GM12878 (cell line): ENCODE measurements at places on chromosomes 12 and 14.

GRCh38 chr12:14769466-14769968, 33.8 kb downstream of the WBP11 start:
- DNase-seq = no peak

- DNase-seq = no peak
Observed at GRCh38 chr12:124411953-124412645, 117.2 kb downstream of the RFLNA start.

GRCh38 chr14:63678536-63678935, 36.9 kb upstream of the WDR89 start:
- DNase-seq = no peak

- DNase-seq = no peak
Observed at GRCh38 chr12:81172851-81173250, 95.0 kb downstream of the ACSS3 start.

GRCh38 chr12:124685689-124686369, 118.4 kb upstream of the NCOR2 start:
- no peak for DNase-seq

- DNase-seq = no peak
Observed at GRCh38 chr14:94043111-94043755, 17.1 kb downstream of the OTUB2 start.

GRCh38 chr14:36944307-36945010, 227.9 kb downstream of the SLC25A21 start:
- no peak for DNase-seq

DNA sequence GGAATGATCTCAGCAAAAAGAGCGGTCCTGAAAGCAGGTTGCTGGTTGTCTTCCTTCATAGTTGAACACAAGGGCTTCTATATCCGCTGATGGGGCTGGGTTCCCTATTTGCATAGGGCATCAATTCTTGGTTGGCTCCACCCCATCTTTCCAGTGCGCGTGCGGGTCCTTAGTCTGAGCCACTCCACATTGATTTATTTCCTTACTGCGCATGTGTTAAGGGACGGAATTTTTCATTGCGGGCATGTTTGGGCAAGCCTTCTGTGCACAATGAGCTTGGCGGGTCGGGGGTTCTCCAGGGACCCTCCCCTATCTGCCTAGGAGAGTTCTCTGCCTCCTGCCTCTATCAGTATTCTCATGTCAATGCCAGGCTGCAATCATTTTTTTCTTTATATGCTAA, 21.2 kb upstream of the DLGAP5 start:
- DNase-seq = no peak

- DNase-seq = no peak
Observed at GRCh38 chr12:19520646-19521415, 81.5 kb downstream of the AEBP2 start.

DNA sequence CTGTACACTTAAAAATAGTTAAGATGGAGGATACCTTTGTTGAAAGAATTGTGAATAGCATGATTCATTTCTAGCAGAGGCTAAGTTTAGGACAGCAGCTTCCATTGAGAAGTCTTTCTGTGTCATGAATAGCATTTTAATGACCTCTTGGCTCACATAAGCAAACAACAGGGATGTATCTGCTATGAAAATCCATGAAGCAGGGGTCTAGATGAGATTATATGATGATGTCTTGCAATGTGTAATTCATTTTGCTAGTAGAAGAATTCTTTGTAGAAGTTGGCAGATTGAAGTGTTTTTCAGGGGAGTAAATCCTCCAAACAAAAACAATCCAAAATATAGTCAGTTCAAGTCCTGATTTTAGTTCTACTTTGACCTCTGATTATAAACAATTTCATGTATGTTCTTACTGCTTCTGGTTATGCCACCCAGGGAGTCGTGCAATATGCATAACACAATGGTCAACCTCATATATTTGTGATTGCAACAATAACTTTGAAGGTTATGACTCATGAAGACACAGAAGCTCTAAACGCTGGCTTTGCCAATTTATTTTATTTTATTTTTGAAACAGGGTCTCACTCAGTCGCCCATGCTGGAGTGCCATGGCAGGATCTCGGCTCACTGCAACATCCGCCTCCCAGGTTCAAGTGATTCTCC, 6.9 kb upstream of the RD3L start:
- no peak for DNase-seq

- no peak for DNase-seq
Observed at GRCh38 chr12:113700943-113701342, 229.3 kb upstream of the LHX5 start.

DNA sequence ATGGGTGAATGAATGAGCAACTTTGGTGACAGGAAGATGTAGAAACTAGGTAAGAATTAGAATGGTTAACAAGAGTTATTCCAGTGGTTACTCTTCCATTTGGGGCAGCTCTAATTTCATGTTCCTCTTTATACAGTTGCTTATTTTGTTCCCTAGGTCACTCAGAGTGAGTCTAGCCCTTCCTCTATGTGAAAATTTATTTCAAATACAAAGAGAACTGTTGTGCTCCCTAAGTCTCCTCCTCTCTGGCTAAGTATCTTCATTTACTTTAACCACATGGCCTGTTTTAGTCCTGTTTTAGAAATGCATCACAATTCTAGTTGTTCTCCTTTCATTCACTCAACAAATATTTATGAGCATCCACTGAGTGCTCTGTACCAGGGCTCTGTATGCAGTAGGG, 51.1 kb upstream of the HIF1A start:
- no peak for DNase-seq

DNA sequence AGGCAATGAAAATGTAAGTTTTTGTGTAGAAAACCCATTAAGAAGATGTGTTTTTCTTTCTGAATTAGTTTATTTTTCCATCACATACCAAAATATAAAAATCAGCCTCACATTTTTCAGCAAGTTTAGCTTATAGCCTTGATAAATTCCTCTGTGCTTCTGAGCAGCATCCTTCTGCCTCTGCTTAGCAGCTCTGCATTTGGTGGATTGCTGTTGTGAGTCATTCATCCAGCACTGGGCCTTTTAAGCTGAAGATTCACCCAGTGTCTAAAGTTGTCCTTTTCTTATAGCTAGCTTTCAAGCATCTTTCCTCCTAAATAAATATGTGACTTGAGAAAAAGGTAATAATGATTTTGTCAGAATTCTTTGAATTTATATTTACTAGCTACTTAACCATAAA, 206.1 kb downstream of the PCNX1 start:
- DNase-seq = no peak

GRCh38 chr14:68018598-68018997, 199.0 kb downstream of the RAD51B start:
- no peak for DNase-seq

- no peak for DNase-seq
Observed at GRCh38 chr12:69508091-69508490, 37.9 kb downstream of the FRS2 start.

GRCh38 chr14:50233951-50234250, 2.5 kb upstream of the SOS2 start:
- DNase-seq = no peak

DNA sequence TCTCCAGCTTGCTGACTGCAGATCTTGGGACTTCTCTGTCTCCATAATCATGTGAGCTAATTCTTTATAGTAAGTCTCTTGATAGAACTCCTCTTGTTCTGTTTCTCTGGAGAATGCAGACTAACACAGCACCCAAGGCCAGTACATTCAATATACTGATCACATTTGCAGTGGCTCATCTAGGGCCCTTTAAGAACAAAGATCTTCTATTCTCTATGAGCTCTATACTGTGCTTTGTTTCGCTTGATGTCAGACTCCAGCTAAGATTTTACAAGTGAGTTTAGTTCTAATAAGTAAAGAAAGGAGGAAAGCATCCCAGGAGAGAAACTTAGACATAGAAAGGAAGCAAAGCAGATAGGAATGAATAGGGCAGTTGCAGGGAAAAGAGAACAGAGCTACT, 69.3 kb upstream of the TMPO start:
- no peak for DNase-seq

GRCh38 chr14:90696720-90697119, 119.5 kb downstream of the TTC7B start:
- no peak for DNase-seq
